GM13976 (cell line): ENCODE measurements at places on chromosomes 2 and 18.

- DNase-seq, result no peak
Observed at GRCh38 chr2:907706-908105, 42.9 kb upstream of the SNTG2 start.

DNA sequence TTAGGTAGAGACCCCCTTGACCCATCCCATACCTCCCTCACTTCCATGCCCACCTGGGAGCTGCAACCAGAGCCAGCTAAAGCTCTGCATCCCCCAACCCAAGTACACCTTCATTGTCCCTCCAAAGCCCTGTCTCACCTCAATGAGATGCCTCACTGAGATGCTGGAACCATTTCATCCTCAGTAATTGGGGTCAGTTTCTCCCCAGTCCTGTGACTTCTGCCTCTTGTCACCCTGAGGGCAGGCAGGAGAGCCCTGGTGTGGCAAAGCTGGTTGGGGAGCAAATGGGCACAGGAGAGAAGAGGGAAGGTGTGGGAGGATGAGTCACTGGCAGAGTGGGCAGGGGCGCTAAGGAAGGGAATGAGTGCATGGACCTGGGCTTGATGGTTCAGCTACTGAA is 27.9 kb upstream of the NT5DC4 start:
- DNase-seq, result no peak

GRCh38 chr2:33209976-33210375 is 263.2 kb downstream of the LTBP1 start:
- DNase-seq, result no peak

DNA sequence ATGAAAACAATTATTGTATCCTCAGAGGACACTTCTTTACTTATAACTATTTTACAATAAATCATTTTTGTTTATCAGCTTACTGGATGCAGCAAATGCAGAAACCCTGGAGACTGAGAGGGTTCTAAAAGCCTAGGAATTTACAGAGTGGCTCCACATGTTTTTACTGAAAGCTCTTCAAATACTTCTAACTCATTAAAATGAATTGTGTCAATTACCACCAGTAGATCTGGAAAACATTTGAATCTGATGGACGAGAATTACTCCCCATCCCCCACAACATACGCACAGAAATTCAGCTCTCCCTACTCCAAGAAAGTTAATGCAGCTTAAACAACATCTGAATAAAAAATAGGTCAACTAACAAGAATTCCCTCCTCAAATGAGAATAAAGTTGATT is 319.8 kb upstream of the FIGN start:
- DNase-seq, result no peak

GRCh38 chr2:30236591-30237238 is 5.4 kb downstream of the LBH start:
- no peak for DNase-seq

- no peak for DNase-seq
Observed at GRCh38 chr18:41075212-41075611, 879.8 kb upstream of the PIK3C3 start.

DNA sequence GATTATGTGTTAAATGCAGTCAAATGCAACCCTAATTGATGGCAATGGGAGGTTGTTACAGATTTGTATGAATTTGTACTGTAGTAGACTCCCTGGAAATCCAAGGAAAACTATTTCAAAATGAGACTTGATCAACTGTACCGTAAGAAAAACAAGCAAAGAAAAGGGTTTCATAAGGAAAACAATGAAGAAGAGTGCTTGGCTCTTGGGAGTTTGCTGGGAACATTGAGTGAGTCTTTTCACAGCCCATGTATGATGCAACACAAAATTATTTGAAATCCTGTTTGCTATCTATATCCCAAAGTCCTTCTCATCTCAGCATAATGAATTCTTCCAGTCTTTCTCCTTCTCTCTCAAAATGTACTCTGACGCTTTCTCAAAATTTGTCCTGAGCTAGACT is 67.0 kb upstream of the OSR1 start:
- no peak for DNase-seq

DNA sequence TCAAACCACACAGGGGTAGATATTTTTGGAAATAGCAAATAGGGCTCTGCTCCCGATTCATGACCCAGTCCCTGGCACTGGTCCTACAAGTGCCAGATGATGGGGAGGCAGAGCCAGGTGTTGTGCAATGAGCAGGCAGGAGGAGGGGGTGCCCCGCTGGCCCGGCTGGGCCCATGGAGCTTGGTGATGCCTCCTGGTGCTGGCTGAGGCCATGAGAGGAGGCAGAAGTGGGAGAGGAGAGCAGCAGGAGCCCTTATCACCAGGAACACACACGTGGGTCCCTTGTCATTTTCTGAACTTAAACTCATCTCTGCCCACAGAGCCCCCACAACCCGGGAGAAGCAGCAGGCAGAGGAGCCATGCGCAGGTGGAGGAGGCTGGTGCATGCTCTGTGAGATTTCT is 90.5 kb upstream of the MAPK4 start:
- DNase-seq, result no peak

- DNase-seq, result no peak
Observed at GRCh38 chr18:76351961-76352581, 143.0 kb downstream of the ZNF516 start.

DNA sequence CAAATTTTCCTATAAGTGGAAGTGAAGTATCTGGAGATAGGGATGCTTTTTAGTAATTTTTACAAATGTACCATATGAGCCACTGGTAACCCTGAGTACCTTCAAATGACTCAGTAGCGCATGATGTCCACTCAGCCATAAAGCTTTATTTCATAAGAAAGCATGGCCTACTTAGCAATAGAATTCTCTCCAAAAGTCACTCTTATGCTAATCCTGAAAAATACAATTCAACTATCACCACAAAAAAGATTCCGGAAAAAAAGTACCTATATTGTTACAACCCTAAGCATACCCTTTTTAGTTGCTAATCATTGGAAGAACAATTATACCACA is 732.2 kb downstream of the SOCS6 start:
- DNase-seq, result no peak

DNA sequence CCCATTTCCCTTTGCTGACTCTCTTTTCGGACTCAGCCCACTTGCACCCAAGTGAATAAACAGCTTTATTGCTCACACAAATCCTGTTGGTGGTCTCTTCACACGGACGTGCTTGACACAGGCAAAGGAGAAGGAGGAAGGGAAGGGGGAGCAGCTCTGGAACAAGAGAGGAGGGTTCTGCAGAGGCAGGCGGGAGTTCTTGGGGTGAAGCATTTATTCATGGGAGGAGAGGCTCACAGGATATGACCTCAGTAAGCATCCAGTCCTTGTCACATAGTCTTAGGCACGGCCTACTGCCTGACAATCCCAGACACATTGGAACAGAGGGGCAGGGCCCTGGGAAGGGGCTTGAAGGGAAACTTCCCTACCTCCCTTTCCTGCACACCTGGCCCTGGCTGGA is 171.7 kb upstream of the HS6ST1 start:
- DNase-seq, result no peak

GRCh38 chr2:187580462-187581124 is 26.4 kb upstream of the TFPI start:
- DNase-seq, result peak; percentile 7

DNA sequence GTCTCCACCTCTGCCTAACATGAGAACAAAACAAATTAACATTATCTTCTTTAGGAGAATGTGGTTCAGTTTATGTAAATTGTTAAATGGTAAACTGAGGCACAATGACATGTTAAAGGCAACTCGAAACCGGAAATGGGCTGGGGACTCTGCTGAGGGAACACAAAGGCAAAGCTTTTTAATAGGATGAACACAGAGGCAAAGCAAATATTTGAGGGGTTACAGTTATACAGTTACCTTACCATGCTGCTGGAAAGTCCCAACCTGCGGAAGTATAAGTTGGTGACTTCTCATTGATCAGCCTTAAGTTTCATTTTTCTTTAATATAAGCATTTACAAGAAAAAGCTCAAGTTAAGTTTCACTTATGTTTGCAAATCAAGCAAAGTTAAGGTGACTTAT is 195.0 kb downstream of the DLGAP1 start:
- peak; percentile 12 for DNase-seq

DNA sequence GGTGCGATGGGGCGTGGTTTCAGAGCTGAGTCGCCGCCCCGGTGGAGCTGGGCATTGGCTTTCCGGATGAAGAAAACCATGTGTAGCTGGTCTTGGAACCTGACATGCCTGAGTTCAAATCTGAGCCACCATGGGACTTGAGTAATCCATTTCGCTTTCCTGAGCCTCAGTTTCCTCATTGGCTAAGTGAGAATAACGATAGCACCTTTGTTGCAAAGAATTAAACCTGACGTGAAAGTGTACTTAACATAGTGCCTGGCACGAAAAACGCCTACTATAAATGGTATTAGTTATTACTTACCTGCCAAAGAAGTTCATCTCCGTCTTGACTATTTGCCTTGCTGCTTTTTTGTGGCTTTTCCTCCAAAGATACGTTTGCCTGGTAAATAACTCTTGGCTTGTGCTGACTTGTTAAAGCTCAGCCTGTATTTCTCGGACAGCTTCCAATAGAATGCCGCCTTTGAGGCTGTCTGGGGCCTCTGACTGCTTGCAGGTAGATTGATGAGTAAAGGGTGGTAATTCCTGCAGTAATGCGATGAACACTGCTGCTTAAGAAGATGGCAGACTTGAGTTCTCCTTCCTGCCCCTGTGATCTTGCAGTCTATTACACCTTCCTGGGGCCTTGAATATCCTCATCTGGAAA is 1.3 kb downstream of the CDCA7 start:
- DNase-seq, result no peak

DNA sequence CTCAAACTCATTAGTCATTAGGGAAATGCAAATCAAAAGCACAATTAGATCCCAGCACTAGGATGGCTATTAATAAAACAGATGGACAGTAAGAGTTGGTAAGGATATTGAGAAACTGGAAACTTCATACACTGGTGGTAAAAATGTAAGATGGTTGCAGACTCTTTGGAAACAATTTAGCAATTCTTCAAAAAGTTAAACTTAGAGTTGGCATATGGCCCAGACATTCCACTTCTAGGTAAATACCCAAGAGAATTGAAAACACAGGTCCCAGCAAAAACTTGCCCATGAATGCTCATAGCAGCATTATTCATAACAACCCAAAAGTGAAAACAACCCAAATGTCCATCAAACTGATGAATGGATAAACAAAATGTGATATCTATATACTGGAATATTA is 84.9 kb upstream of the ZFP36L2 start:
- no peak for DNase-seq

GRCh38 chr18:76528477-76529432 is 33.7 kb upstream of the ZNF516 start:
- no peak for DNase-seq

GRCh38 chr2:74525717-74526648 is at the start of gene DQX1:
DQX1 (minus strand) TSS chr2:74526231; CDS start chr2:74525729, 502 bp downstream.
- peak; percentile 67 for DNase-seq

GRCh38 chr2:57080035-57080434 is 896.2 kb downstream of the CCDC85A start:
- DNase-seq, result no peak

- DNase-seq, result no peak
Observed at GRCh38 chr18:23712445-23712844, 23.2 kb downstream of the LAMA3 start.

DNA sequence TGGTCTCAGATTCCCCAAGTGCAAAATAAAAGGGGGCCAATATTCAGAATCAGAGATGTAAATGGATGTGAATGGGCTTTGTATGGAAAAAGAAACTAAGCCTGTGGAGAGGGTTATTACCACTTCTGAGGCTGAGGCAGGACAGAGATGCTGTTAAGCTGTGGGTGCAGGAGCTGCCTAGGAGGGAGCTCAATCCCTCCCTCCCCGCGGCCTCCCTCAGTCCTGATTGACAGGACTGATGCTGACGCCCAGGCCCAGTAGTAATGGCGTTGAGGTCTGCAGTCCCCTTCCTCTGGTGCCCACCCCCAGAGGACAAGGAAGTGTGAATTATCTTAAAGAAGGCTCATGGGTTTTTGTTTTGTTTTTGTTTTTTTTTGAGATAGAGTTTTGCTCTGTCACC is 40.4 kb downstream of the PSD4 start:
- no peak for DNase-seq

DNA sequence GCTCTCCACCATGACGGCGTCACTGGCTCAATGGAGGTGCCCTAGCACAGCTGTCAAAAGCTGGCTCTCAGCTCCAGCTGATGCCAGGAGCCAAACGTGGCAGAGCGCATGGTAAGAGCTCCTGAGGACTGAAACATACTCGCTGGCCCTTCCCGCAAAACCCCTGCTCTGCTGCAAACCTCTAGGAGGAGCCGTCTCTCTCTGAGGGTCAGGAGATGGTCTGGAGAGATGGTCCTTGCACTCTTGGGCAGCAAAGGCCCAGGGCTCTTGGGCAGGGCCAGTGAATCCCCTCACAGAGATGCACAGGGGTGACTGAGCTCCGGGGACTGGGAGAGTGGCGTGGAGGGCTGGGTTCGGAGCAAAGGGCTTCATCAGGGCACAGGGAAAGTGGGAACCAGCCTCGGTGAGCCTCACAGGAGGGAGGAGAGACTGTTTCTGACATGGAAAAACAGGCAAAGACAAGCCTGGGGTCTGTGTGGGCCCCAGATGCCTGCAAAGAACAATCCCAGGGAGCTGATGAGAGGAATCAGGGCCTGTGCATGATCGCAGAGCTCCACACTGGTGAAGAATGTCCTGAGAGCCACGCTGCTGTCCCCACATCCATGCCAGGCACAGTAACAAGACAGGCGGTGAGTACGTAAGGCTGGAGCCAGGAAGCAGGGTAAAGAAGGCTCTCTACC is 17.2 kb downstream of the SNORC start:
- no peak for DNase-seq

DNA sequence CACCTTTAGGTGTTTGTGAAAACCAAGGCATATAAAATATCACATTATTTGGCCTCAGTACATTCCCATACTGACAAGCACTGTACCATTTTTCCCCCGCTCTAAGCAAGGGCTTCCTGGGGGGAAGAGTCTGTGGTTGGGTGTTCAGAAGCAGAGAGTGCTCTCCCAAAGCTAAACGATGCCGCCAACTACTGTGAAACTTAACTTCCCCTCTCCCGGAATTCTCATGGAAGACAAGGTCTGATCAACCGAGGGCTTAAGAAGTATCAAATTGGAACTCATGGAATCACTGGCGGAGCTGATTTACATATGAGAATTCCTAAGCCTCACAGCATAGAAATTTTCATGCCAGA is 433 bp upstream of the MFF start:
- peak; percentile 47 for DNase-seq
